Endothelial cell of umbilical vein (primary cell): ENCODE measurements at places on chromosomes 2 and 18. TPM values are rescaled to one million over a fixed set of nuclear protein-coding genes. Genes with fewer than 3 reads are reported as not detected.

The VIT gene
- 0.48 and 0.88 TPM in 2 replicates for total RNA-seq

The C2orf66 gene
- total RNA-seq: 0.27 and 0.39 TPM in 2 replicates

The NT5DC4 gene
- total RNA-seq: not detected in 2 replicates

The ASB18 gene
- total RNA-seq: not detected in 2 replicates

The TRIM43 gene
- not detected in 2 replicates for total RNA-seq

The SETBP1 gene
- total RNA-seq: 3.1 and 4.2 TPM in 2 replicates

The ADRA2B gene
- total RNA-seq: not detected in 2 replicates

The RGPD5 gene
- 47.6 and 58.0 TPM in 2 replicates for total RNA-seq

The ANKRD62 gene
- total RNA-seq: not detected in 2 replicates

GRCh38 chr2:26618611-26619010 lies 22.6 kb downstream of the CIB4 start:
- H3K4me1 ChIP-seq: no peaks in the 10 kb centered on the region
- peaks cover 12% of the 10 kb centered on the region for H3K27me3 ChIP-seq
- no peak overlapping the region for H3K4me3 ChIP-seq
- no peaks in the 10 kb centered on the region for H3K36me3 ChIP-seq
- DNase-seq: no peak

DNA sequence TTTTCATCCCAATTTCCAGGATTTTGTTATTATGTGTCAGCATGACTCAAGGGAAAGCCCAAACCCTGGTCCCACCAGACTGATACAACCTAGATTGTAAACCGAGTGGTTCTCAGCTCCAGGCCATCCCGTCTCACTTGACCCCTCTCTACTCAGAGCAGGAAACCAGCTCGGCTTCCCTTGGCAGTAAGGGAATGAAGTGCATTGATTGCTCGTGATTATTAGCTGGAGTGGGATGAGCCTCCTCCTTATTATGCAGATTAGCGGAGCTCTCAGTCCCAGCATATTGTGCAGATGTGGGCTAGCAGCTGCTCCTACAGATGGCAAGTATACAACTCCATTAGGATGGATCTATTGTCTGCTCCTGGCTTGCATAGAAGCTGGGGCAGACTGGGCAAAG lies 167.6 kb downstream of the LNPK start:
- no peak overlapping the region for H3K4me3 ChIP-seq
- DNase-seq: no peak
- no peaks in the 10 kb centered on the region for H3K36me3 ChIP-seq
- no peaks in the 10 kb centered on the region for H3K4me1 ChIP-seq
- H3K27me3 ChIP-seq: no peaks in the 10 kb centered on the region

DNA sequence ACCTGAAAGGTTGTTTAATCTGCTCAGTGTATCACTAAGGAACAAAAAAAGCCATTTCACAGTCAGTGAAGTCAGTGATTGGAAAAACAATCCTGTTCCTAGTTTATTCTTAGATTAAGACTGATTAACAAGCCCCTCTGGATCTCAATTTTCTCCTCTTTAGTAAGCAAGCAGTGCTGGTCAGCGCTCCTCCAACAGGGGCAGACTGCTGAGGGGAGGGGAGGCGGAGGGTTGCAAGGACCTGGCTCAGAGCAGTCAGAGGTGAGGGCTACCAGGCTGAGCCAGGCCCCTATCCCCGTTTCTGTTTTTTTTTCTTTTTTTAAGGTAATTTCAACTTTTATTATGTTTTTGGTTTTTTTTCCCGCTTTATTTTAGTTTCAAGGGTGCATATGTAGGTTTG lies 24.7 kb upstream of the KCNS3 start:
- H3K4me1 ChIP-seq: no peaks in the 10 kb centered on the region
- H3K27me3 ChIP-seq: peaks cover 2% of the 10 kb centered on the region
- H3K36me3 ChIP-seq: no peaks in the 10 kb centered on the region

DNA sequence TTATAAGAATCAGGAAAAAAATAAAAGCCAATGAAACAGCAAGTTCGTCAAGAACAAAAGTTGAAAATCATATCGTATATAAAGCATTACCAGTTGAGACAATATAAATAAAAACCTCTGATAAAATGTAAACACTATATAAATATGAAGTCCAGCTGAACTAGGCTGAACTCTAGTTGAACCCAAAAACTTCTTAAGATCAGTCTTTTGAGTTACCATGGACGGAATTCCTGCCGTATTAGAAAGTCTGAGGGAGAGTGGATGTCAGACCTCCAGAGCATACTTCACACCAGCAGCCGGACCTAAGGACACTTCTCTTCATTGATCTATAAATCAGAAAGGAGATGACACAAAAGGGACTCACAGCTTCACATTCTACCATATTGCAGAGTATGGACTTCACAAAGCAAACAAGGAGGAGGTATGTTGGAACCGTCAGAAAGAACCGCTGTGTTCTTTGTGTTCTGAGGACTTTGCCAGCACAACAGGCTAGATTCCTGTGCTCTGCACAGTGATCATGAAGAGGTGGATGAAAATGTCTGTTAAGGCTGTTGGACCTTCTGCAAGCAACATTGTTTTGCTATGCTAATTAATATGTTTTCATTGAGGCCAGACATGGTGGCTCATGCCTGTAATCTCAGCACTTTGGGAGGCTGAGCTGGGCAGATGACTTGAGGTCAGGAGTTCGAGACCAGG lies 67.2 kb upstream of the SP5 start:
- H3K4me3 ChIP-seq: no peak overlapping the region
- H3K36me3 ChIP-seq: no peaks in the 10 kb centered on the region
- DNase-seq: no peak
- no peak overlapping the region for H3K27ac ChIP-seq

GRCh38 chr2:219569041-219569440 lies 2.3 kb downstream of the OBSL1 start:
- H3K4me3 ChIP-seq: no peak overlapping the region
- H3K36me3 ChIP-seq: no peaks in the 10 kb centered on the region
- DNase-seq: no peak
- peaks cover 8% of the 10 kb centered on the region for H3K27me3 ChIP-seq
- no peak overlapping the region for H3K27ac ChIP-seq

- no peaks in the 10 kb centered on the region for H3K36me3 ChIP-seq
- no peak overlapping the region for H3K4me3 ChIP-seq
- no peaks in the 10 kb centered on the region for H3K27me3 ChIP-seq
- no peak overlapping the region for H3K27ac ChIP-seq
Measured at GRCh38 chr2:6827566-6828298, 38.0 kb downstream of the CMPK2 start.

DNA sequence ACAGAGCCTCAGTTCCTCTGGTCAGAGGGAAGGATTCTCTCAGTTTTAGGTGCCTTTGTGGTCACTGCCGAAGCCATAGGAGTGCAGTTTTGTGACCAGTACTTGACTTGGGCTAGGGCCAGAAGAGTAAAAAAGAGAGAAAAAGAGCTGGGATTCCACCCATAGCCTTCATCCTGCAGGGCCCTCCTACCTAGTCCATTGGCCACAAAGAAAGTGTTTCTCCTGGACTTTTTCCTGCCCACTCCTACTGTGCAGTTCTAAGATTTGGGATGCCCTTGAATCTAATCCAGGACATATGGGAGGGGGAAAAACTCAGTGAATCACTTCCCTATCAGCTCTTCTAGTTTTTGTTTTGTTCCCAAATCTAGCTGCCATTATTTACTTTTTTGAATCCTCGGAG lies 26.0 kb downstream of the FAM117B start:
- peaks cover 1% of the 10 kb centered on the region for H3K4me1 ChIP-seq
- H3K36me3 ChIP-seq: no peaks in the 10 kb centered on the region
- no peak overlapping the region for H3K27ac ChIP-seq
- no peak for DNase-seq

DNA sequence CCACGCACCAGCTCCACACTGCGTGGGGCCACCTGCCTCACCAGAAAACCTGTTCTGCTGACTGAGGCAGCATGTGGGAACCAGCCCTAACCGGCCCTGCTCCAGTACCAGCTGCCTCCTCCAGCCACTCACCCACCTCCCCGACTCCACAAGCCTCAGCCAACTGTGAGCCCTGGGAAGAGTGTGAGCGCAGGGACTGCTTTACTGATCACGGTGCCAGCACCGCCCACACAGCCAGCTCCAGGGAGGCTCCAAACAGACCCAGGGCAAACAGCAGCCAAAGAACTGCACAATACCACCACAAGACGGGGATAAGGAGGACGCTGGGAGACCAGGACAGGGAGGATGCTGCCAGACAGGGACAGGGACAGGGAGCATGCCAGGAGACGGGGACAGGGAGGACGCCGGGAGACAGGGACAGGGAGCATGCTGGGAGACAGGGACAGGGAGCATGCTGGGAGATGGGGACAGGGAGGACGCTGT lies 28.4 kb downstream of the EIPR1 start:
- no peaks in the 10 kb centered on the region for H3K27me3 ChIP-seq
- peaks cover 3% of the 10 kb centered on the region for H3K36me3 ChIP-seq
- DNase-seq: no peak
- no peak overlapping the region for H3K4me3 ChIP-seq
- H3K4me1 ChIP-seq: no peaks in the 10 kb centered on the region

DNA sequence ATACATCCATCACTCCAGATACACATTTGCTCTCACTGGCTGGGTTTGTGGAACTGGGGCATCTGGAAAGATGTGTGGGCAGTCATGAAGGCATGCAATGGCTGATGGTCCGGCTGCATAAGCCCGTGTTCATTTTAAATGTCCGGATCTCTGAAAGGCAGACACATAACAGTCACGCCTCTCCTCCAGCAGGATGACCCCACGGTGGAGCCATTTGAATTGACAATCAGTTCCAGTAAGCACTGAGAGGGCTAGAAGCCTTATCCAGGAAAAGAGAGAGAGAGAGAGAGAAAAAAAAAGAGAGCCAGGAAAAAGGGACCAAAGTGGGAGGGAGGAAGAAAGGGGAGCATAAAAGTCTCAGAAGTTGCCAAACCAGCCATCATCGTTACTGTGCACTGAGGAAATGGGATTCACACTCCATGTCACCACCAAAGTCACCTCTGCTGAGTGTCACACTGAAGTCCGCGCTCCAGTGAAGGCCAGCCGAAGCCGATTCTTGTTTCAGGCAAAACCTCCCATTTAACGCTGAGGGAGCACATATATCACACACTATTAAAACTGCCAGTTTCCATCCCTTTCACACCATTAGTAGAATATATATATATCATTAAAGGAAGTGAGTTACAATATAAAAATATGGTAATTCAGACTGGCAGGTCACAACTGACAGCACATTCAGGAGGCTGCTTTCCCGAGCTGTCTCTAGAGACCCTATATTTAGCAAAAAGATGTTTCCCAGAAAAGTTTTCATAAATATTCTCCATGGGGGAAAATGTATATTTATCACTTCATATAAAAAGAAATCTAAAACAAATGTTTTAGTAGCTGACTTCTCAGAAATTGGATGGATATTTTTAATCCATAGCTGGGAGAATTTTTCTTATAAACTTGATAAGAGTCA lies 142.0 kb downstream of the ACTR3 start:
- no peaks in the 10 kb centered on the region for H3K27me3 ChIP-seq
- no peak for DNase-seq

- peaks cover 4% of the 10 kb centered on the region for H3K27me3 ChIP-seq
- no peaks in the 10 kb centered on the region for H3K36me3 ChIP-seq
- no peaks in the 10 kb centered on the region for H3K4me1 ChIP-seq
- H3K4me3 ChIP-seq: no peak overlapping the region
- no peak overlapping the region for H3K27ac ChIP-seq
Measured at GRCh38 chr2:96093528-96093927, 22.8 kb downstream of the ADRA2B start.

DNA sequence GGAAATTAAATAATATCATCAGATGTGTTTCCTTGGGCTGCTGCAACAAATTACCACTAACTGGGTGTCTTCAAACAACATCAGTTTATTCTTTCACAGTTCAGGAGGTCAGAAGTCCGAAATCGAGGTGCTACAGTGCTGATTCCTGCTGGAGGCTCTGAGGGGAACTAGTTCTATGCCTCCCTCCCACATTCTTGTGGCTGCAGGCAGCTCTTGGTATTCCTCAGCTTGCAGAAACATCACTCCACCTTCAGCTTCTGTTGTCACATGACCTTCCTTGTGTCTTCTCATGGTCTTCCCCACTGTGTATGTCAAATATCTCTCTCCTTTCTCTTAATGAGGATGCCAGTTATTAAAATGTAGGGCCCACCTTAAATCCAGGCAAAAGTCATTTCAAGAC lies 29.3 kb upstream of the DCC start:
- no peak overlapping the region for H3K4me3 ChIP-seq
- no peaks in the 10 kb centered on the region for H3K27me3 ChIP-seq
- no peak overlapping the region for H3K27ac ChIP-seq
- no peaks in the 10 kb centered on the region for H3K36me3 ChIP-seq
- no peak for DNase-seq

- no peaks in the 10 kb centered on the region for H3K27me3 ChIP-seq
- peaks cover 19% of the 10 kb centered on the region for H3K4me1 ChIP-seq
- no peaks in the 10 kb centered on the region for H3K36me3 ChIP-seq
- DNase-seq: peak; percentile 39
- no peak overlapping the region for H3K4me3 ChIP-seq
Measured at GRCh38 chr2:188526701-188527100, 235.0 kb downstream of the GULP1 start.

- DNase-seq: no peak
- H3K4me1 ChIP-seq: no peaks in the 10 kb centered on the region
- no peak overlapping the region for H3K4me3 ChIP-seq
- no peaks in the 10 kb centered on the region for H3K36me3 ChIP-seq
Measured at GRCh38 chr2:118232796-118233195, 144.5 kb downstream of the INSIG2 start.

GRCh38 chr18:14189858-14190257 lies 57.6 kb upstream of the ZNF519 start:
- H3K4me1 ChIP-seq: peaks cover 12% of the 10 kb centered on the region
- H3K36me3 ChIP-seq: no peaks in the 10 kb centered on the region
- H3K27ac ChIP-seq: peak overlapping the region; percentile 78
- peaks cover 4% of the 10 kb centered on the region for H3K27me3 ChIP-seq

DNA sequence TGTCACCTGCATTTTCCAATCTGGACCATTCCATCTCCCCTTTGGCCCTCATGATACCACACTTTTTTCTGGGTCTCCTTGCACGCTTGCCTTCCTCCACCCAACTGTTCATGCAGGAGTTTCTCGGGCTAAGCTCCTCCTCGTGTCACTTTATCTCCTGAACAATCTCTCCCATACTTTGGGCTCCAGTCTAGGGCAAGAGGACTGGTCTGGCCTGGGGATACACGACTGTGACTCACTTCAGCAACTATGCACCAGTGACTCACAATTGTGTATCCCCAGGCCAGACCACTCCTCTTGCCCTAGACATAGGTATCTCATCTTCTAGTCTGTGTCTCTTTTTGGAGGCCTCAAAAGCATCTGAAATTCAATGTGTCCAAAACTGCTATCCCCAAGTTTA lies 149.4 kb upstream of the PTPRM start:
- H3K27me3 ChIP-seq: no peaks in the 10 kb centered on the region
- no peaks in the 10 kb centered on the region for H3K4me1 ChIP-seq
- no peak overlapping the region for H3K4me3 ChIP-seq
- no peaks in the 10 kb centered on the region for H3K36me3 ChIP-seq
- DNase-seq: no peak
- H3K27ac ChIP-seq: no peak overlapping the region

- no peak overlapping the region for H3K4me3 ChIP-seq
- no peaks in the 10 kb centered on the region for H3K27me3 ChIP-seq
- no peak for DNase-seq
- no peak overlapping the region for H3K27ac ChIP-seq
- no peaks in the 10 kb centered on the region for H3K36me3 ChIP-seq
Measured at GRCh38 chr2:12081481-12082210, 335.2 kb downstream of the LPIN1 start.
